ENCODE measurements at places on chromosomes 6 and 20.

DNA sequence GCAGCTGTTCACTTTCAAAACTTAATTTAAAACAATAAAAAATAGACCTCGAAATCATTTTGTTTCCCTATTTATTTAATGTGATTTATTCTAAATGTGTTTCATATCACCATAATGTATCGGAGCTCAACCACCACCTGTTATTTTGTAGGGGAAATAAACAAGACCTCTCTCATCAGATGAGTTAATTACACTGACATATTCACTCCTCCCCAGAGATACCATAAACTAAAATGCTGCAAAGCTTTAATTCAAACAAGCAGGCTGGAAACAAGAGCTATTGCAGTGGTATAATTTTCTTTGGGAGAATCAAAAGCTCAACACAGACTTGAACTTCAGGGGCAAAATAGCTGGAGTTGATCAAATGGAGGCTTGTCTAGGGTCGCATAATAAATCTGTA lies 303.5 kb upstream of the TSHZ2 start:
- DNase-seq: no peak

- no peak for DNase-seq
These were observed 530.8 kb downstream of the BCKDHB start for GRCh38 chr6:80637312-80637711.

- DNase-seq: no peak
These were observed 305.2 kb upstream of the CITED2 start for GRCh38 chr6:139679516-139680179.

DNA sequence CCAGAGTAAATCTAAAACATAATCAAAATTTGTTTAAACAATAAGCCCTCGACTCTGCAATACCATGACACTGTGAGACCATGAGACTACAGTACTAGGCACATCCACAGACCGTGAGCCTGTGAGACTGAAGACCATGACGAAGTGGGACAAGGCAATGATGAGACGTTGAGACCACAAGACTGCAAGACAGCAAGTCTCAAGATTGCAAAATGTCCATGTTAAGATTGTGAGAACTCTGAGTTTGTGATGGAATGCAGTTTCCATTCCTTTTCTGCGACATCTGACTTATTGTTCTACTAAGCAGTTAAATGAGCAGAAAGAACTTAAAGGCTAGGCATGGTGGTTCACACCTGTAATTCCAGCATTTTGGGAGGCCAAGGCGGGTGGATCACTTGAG lies 102.1 kb upstream of the PHACTR1 start:
- no peak for DNase-seq

DNA sequence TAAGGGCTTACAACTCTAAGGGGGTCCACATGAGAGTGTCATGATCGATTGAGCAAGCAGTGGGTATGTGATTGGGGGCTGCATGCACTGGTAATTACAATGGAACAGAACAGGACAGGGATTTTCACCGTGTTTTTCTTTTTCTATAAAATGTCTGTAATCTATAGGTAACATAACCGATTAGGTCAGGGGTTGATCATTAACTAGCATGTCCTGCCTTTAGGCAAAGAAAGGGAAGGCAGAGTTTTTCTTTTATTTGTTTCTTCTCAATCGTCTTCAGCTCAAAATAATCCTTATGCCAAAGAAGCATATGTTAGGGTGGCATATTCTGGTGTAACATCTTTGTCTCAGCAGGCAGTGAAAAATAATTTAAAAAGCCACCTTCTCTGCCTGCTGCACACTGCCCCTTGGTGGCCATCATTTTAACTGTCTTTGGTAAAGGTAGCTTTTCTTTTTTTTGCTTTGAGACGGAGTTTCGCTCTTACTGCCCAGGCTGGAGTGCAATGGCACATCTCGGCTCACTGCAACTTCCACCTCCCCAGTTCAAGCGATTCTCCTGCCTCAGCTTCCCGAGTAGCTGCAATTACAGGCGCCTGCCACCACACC lies 9.7 kb upstream of the CEP43 start:
- peak; percentile 49 for DNase-seq

GRCh38 chr20:59071216-59071615 lies 28.6 kb upstream of the PRELID3B start:
- no peak for DNase-seq

DNA sequence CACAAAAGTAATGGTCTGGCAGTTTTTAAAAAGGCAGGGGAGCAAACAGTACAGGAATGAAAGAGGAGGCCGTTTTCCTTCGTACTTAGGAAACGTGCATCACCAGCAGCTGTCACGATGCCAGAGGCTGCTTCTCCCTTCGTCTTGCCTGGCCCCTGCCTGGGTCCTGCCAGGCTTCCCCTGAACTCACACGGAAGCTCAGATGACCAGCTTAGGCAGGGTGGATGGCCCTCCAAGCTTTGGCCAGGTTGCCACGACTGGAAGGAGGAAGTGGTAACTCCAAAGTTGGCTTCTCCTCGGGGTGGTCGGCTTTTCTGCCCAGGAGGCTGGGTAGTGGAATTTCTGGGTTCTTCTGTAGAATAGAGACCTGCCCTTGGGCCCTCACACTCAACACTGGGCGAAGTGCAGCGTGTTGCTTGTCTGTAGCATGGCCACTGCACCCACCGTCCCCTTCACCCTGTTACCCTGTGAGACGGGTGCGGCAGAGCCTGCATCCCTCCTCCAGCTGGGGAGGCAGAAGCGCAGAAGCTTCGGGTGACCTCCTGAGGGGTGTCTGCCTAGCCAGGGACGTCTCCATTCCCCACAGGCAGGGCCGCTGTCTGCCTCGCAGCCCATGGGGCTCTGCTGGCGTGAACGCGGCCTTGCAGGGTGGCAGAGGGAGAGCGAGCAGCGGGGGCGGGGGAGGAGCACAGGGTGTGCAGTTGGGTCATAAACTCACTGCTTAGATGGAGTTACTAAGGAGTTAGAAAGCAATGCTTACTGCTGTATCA lies 18.4 kb upstream of the RBM38 start:
- no peak for DNase-seq

DNA sequence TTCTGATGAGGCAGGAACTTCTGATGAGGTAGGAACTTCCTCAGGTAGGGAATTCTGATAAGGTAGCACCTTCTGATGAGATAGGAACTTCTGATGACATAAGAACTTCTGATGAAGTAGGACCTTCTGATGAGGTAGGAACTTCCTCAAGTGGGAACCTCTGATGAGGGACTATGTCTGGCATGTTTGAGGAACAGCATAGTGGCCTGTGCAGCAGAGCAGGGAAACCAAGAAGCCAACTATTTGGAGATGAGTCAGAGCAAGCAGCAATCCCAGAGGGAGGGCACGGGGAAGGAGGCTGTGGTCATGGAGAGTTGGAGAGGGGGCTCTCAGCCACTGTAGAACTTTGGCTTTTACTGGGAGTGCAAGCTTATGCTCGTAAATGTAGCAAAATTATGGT lies 132.4 kb downstream of the CFAP61 start:
- DNase-seq: no peak

- DNase-seq: no peak
These were observed 15.8 kb downstream of the SHPRH start for GRCh38 chr6:145948328-145948727.

DNA sequence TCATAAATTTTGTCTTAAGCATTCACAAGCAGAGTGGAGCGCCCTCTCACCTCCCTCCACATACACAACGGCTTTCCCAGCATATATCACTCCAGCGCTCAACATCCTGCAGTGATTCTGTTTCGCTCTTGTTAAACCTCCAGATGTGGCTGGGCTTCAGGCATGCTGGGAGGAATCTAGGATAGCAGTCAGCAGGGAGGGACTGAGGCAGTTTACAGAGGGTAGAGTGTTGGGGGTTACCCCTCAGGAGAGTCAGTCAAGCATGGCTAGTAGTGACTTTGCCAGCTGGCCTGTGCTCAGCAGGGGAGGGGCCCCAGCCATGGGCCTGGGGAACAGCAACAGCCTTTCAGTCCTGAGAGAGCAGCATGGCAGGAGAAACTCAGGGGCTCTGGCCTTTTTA lies 161.4 kb upstream of the FLRT3 start:
- no peak for DNase-seq

DNA sequence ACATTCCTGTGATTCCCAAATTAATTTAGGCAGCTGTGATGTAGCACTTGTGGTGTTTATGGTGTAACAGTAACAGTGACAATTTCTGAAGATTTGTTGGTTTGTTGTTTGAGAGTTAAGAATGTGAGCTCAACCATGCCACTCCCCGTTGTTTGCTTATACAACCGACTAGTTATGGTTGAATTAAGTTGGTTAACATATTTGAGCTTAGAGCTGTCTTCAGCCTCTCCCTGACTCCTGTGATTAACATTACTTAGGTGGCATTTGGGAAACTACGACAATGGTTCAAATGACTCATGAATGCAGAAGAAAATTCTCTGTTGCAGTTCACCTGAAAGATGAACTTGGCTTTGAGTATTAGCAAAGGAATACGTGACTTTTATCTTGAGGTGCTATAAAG lies 35.9 kb upstream of the PRL start:
- no peak for DNase-seq

DNA sequence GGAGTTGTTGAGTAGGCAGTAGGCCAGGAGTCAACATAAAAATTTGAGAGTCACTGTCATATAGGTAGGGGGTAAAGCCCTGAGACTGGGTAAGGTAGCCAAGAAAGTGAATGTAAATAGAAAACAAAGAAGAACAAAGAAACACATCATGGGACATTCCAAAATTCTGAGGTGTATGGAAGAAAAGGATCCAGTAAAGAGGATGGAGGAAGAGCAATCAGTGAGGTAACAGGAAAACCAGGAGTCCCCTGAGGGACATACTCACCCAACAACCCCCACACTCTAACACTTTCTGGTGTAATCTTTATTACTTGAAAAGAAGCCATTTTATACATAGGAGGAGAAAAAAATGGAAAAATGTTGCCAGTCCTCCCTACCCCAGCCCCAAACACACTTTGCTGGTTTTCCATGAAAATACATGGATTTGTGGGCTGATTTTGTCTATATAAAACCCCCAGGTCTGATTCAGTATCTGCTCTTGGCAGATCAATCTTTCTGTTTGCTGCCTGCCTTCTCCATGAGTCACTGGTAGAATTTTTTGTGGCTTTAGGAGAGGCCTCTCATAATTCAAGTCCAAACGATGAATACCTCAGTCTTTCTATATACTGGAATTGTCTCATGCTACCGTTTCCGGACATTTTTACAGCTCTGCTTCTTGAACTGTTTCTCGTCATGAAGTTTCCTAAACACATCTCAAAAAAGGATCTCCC lies 271.4 kb upstream of the MAN1A1 start:
- no peak for DNase-seq

- DNase-seq: no peak
These were observed 111.7 kb upstream of the NEDD9 start for GRCh38 chr6:11343963-11344723.

- DNase-seq: no peak
These were observed 47.8 kb upstream of the GATA5 start for GRCh38 chr20:62523473-62524203.

DNA sequence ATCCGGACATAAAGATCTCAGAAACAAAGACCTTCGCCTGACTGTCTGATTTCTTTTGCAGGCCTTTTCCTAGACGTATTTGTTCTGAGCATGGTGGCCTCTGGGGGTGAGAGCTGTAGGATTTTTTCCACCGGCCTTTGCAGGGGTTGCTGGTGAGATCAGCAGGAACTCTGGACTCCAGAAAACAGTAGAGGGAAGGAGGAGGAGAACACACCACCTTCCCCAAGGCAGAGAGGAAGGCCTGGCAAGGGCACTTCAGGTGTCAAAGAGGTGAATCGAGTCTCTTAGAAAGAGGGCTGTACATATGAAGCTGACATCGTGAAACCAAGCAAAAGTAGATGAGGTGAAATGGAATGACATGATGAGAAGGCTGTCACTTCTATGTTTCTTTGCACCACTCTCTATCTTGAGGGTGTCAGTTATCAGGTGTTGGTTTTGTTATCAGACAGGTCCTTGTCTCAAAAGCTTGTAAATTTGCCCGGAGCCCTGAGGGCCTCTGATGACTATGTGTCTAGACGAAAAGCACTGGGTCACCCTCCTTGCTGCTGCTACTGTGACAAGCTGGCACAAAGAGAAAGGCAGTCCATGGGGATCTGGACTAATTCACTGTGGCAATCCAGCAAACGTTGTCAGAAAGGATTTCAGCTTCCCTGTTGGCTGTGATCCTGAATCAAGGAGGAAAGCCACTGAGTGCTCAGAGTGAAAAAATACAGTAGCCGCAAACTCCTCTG lies 91.3 kb upstream of the MAP3K7 start:
- DNase-seq: no peak

- DNase-seq: no peak
These were observed 44.6 kb upstream of the DSN1 start for GRCh38 chr20:36818185-36818584.

GRCh38 chr6:897528-898207 lies 204.7 kb upstream of the EXOC2 start:
- no peak for DNase-seq

DNA sequence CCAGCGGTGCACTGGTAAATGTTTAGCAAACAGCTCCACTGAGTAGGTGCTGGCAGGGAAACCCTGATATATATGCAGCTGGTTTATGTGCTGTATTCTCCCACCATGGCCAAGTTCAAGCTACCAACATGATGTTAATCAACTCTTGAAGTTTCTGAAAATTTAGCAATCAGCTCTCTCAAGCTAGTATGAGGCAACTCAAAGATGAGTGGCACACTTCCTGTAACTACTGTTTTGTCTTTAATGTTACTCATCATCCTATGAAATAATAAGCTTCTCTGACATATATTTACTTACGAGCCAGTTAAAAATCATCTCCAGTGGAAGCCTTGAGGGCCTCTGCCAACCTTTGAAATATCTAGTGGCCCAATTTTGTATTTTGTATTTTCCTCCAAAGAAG lies 54.7 kb downstream of the TRMT6 start:
- no peak for DNase-seq

- no peak for DNase-seq
These were observed 64.8 kb downstream of the SYNJ2 start for GRCh38 chr6:158046201-158047126.

DNA sequence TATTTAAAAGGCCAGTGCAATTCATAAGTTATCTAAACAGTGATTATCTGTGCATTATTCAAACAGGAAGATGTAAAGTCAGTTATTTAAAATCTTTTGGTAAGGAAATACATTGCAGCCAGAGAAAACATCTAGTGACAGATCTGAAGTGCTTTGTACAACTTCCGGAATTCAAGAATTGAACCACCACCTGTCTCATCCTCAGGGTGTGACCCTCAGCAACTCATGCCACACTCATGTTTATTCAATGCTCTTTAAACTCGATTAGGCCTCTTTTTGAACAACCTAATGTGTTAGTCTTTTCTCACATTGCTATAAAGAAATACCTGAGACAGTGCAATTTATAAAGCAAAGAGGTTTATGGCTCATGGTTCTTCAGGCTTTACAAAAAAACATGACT lies 62.6 kb upstream of the GGTLC1 start:
- DNase-seq: no peak

DNA sequence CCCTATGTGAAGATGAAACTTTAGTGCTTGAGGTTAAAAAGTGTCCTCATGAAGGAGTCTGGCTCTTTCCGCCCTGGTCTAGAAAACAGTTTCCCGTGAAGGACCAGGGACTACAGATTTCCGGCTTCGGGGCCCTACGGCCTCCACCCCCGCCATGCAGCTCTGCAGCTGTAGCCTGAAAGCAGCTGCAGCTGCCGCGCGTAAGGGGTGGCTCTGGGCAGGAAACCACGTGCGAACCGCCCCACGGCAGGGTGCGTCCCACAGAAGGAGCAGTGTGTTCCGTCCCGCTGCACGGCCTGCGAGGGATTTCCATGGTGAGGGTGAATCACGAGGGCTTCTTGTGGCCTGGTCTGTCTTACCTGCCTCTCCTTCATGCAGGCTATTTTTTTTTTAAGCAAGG lies 117.0 kb downstream of the ERMARD start:
- DNase-seq: no peak

- DNase-seq: no peak
These were observed 19.3 kb upstream of the APMAP start for GRCh38 chr20:25011831-25012241.

All from cerebellum (tissue), 4 donors.